ENCODE measurements at places on chromosomes 7 and 10. TPM values are rescaled to one million over a fixed set of nuclear protein-coding genes. Genes with fewer than 3 reads are reported as not detected.

DNA sequence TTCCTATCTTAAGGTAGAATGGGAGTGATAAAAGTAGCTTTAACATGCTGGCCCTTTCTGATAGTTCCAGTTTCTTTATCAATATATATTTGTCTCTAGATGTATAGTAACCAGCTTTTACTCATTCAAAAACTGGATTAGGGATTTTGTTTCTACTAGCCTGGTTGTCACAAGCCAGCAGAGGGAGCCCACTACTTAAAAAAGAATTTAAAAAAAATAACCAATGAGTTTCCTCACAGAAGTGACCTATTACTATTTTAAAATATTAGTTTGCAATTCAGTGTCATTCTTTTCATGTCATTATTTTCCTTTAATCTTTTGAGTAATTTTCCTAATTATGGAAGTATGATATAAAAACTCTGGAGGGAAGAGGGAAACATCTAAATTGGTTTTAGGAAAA, 142.1 kb downstream of the PHTF2 start:
- no peak overlapping the region for H3K4me3 ChIP-seq
- H3K36me3 ChIP-seq, result peaks cover 8% of the 10 kb centered on the region
- DNase-seq, result no peak
- no peaks in the 10 kb centered on the region for H3K27me3 ChIP-seq

GRCh38 chr7:96486681-96487080, 164.8 kb upstream of the SLC25A13 start:
- H3K4me3 ChIP-seq, result no peak overlapping the region
- H3K27ac ChIP-seq, result no peak overlapping the region
- H3K27me3 ChIP-seq, result no peaks in the 10 kb centered on the region
- no peak for DNase-seq

Gene GPNMB
- 116 TPM for total RNA-seq

GRCh38 chr7:87029078-87029477, 30.4 kb downstream of the ELAPOR2 start:
- H3K4me1 ChIP-seq, result peaks cover 2% of the 10 kb centered on the region
- peaks cover 2% of the 10 kb centered on the region for H3K36me3 ChIP-seq
- H3K27me3 ChIP-seq, result no peaks in the 10 kb centered on the region
- H3K27ac ChIP-seq, result no peak overlapping the region
- no peak overlapping the region for H3K4me3 ChIP-seq

Gene ARHGEF5
- total RNA-seq, result 4.1 TPM

Gene ABCB4
- total RNA-seq, result not detected

DNA sequence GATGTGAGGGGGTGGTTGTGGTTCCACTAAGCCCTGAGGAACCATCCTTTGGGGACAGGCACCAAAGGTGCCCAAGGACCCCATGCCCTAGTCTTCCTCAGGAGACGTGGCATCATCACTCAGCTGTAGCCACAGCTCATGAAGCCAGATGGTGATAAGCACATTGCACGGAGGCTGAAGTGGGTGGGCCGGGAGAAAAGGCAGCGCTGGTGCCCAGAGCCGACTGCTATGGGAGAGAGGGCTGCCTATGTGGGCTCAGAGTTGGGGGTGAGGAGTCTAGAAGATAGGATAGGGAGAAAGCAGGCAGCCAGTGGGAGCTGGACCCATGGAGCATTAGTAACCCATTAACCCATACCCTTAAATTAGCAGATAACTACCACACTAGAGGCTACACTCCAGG, 325.3 kb downstream of the RPS24 start:
- peaks cover 11% of the 10 kb centered on the region for H3K4me1 ChIP-seq
- H3K36me3 ChIP-seq, result no peaks in the 10 kb centered on the region
- no peak for DNase-seq
- H3K27ac ChIP-seq, result no peak overlapping the region
- H3K27me3 ChIP-seq, result peaks cover 15% of the 10 kb centered on the region
- no peak overlapping the region for H3K4me3 ChIP-seq

DNA sequence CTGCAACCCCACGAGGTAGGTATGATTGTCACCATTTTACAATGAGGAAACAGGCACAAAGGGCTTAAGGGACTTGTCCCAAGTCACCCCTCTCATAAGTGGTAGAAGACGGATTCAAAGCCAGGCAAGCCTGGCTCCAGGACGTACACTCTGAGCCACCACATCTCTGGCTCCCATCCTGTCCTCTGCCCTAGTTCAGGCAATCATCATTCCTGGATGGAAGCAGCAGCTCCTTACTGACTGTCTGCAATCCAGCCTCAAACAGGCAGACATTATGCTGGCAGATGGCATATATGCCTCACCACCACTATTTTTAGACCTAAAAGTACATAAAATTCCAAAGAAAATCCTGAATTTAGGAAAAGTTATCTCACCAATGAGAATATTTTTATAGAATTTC, 100.7 kb downstream of the USP6NL start:
- H3K4me3 ChIP-seq, result no peak overlapping the region
- H3K27ac ChIP-seq, result no peak overlapping the region
- peaks cover 10% of the 10 kb centered on the region for H3K36me3 ChIP-seq

DNA sequence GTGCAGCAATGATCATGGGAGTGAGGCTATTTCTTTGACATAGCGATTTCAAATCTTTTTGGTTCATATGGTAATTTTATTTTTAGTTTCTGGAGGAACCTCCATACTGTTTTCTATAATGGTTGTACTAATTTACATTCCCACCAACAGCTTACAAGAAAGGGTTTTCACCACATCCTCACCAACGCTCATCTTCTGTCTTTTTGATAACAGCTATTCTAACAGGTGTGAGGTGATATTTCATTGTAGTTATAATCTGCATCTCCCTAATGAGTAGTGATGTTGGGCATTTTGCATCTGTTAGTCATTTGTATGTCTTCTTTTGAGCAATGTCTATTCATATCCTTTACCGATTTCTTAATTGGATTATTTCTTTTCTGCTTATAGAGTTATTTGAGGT, 75.0 kb upstream of the FHIP2A start:
- no peaks in the 10 kb centered on the region for H3K27me3 ChIP-seq
- H3K27ac ChIP-seq, result no peak overlapping the region
- no peaks in the 10 kb centered on the region for H3K4me1 ChIP-seq
- no peak for DNase-seq

DNA sequence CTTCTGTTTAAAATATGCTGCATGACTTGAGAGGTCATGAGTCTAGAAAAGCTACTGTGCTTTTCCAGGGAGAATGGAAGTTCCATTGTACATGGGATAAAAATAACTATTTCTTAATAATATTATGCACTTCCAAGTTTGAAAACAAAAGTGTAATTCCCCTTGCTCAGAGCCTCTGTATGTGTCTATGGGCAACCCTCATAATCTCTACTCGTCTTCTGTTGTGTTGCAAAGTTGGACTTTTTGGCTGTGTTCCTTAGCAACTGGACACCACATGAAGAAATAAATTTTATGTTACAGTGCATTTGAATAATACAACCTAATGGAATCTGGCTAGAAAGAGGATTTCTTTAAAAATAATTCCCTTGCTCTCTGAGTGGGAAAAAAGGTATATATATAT, 242.6 kb downstream of the TWIST1 start:
- H3K4me3 ChIP-seq, result no peak overlapping the region
- no peak overlapping the region for H3K27ac ChIP-seq
- peaks cover 13% of the 10 kb centered on the region for H3K4me1 ChIP-seq
- H3K36me3 ChIP-seq, result peaks cover 3% of the 10 kb centered on the region

Gene HNRNPF
- total RNA-seq, result 189 TPM

Gene SNCG
- not detected for total RNA-seq

Data from osteocyte (in vitro differentiated cells).